ENCODE measurements at places on chromosomes 3 and 15.

DNA sequence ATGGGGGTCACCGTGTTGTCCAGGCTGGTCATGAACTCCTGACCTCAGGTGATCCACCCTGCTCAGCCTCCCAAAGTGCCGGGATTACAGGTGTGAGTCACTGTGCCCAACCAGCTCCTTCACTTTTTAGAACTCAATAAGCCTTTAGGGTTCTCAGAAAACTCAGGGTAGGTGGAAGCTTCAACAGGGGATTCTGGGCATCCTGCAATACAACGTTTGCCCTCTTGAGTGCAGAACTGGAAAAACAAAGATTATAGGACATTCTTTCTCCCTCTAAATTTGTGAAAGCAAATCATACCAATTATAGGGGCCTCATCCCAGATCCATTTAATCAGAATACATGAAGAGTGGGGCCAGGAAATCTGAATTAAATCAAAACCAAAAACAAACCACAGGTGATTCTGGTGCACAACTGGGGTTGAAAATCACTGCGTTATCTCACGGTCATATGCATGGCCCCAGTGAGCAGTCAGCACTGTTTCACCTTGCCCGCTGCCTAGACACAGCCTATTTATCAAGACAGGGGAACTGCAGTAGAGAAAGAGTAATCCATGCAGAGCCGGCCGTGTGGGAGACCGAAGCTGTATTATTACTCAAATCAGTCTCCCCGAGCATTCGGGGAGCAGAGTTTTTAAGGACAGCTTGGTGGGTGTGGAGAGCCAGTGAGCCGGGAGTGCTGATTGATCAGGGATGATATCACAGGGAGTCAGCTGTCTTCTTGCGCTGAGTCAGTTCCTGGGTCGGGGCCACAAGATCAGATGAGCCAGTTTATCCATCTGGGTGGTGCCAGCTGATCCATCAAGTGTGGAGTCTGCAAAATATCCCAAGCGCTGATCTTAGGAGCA, 58.4 kb downstream of the TMEM44 start:
- DNase-seq, result no peak

DNA sequence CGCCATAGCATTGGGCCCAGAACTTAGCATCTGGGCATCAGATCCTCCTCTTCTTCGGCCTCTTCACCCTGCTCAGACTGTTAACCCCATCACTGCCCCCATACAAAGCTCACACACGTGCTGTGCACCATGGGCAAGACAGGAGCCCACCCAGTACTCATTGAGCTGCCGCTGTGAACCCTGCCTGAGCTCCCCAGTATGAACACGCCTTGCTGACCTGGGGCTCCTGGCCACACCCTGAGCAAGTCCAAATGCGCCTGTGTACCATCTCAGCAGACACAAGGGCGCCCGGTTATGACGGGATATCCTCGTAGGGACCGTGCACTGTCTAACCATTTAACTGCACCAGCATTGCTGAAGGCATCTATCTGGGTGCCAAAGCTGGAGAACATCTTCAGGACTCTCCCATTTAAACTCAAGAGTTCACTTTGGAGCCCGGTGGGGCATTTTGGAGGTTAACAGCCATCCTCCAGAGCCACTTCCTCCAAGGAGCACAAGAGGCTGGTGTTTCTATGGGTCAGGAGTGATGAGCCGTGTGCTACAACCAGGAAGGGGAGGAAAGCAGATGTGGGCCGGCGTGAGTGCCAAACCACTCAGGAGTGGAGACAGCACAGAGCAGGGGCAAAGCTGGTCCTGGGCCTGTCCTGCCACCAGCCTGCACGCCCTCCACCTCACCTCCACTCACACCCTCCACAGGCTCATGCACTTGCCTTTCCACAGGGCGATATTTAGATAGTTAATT, 12.1 kb downstream of the PRR23E start:
- no peak for DNase-seq

DNA sequence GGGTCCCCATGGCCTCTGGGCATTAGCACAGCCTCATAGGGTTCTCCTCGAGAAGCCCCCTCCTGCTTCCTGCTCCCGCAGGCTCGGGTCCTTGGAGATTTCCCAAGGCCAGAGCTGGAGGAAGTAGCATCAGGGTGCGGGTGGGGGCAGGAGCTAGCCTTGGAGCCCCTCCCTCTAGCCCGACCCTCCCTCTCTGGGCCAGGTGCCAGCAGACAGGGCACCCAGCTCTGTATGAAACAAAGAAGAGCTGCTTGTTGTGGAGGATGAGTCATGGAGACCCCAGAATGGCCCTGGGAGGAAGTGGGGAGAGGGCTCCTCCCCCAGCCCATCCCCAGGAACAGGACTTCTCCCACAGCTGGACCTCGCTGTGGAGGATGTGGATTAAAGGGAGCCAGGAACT, 29.2 kb downstream of the EPHB3 start:
- no peak for DNase-seq

DNA sequence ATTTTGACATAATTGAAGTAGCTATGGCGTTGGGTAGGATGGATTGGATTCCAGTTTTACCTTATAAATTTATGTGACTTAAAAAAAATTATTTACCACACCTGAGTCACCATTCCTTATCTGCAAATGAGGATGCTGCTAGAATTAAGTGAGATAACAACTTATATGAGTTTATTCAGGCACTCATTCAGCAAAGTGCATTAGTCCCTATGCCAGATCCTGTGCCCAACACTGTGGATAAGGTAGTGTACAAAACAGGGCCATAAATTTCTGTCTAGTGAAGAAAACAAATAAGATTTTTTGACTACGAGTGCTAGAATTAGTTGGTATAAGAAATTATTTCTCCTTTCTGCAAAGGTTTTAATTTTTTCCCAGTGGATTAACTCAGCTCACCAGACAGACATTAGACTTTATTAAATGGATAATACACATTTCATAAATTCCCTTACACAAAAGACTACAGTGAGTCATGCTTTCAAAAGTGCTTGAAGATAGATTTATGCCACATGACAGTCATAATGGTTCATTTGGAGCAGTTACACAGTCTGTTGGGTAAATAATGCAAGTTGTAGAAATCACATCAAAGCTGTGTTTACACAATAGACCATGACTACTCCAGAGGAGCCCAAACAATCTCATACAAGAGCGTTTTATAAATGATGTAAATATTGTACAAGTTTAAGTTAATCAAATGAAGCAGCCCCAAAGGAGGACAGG, 129.9 kb upstream of the TGFBR2 start:
- DNase-seq, result no peak

- DNase-seq, result no peak
These were observed 18.7 kb upstream of the TRMT10C start for GRCh38 chr3:101542957-101543356.

DNA sequence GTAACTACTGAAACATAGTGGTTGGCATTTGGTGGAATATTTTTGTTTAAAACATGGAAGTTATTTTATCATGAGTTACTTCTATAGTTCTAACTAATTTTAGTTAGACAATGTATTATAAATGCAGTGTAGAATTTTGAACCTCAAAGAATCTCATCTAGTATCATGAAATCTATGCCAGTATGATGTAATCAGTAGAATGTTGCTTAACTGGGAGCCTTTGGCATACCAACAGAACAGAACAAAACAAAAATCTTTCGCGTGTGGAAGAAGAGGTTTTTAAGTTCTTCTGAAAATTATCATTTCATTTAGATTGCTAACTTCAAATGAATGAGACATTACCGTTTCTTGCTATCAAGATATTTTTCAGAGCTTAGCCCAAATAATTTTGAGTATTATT, 98.4 kb upstream of the LRRFIP2 start:
- DNase-seq, result no peak

All from activated CD8-positive, alpha-beta memory T cell treated with anti-CD3 and anti-CD28 coated beads for 1 hour (primary cell).